ENCODE measurements at places on chromosomes 12 and 14. TPM values are rescaled to one million over a fixed set of nuclear protein-coding genes. Genes with fewer than 3 reads are reported as not detected.
A peak's percentile ranks its signal among the peaks of the same experiment; 100 is the strongest.

REP15 gene
- total RNA-seq, result 0.23 TPM

DNA sequence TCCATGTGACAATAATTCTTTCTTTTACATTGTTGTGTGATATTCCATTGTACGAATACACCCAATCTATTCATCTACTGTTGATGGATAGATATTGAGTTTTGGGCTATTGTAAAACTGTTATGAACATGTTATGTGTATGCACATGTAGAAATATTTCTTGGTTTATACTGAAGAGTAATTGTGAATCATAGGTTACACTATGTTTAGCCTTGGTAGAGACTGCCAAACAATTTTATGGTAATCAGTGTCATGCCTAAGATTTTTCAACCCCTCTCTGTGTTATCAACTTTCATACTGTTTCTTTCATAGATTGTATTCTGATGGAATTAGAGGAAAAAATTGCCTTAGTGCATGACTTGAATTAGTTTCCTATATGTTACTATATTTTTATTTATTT is 39.5 kb downstream of the FRMD6 start:
- DNase-seq, result no peak

SLC5A8 gene
- total RNA-seq, result not detected

- peak; percentile 72 for DNase-seq
Measured at GRCh38 chr12:110102255-110102654, 21.9 kb upstream of the IFT81 start.

CLBA1 gene
- total RNA-seq, result 9.1 TPM

- no peak for DNase-seq
Measured at GRCh38 chr14:100243020-100243419, 4.1 kb downstream of the YY1 start.

GRCh38 chr14:69880893-69881292 is 1.7 kb downstream of the SMOC1 start:
- no peak for DNase-seq
